Effector memory CD4-positive, alpha-beta T cell (primary cell): ENCODE measurements at places on chromosomes 4 and X.

GRCh38 chr4:6991771-6992557 is 51.2 kb upstream of the TADA2B start:
- no peak for DNase-seq

DNA sequence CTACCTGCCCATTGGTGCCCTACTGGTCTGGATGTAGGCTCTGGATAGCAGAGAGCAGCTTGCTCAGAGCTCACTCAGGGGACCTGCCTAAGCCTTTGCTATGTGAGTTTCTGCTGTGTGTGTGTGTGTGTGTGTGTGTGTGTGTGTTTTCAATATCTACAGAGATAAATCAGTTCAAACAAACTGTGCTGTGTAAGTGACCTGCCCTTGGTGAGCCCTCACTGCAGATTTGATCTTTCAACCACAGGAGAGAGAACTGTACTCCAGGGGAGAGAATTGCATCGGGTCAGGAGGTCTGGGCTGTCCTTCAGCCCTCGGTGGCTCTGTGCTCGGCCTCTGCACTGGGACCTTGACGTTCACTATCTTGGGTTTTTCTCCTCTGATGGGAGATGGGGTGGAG is 35.0 kb upstream of the CDKN2AIP start:
- DNase-seq, result no peak

GRCh38 chr4:87009095-87009648 is 74.4 kb downstream of the AFF1 start:
- no peak for DNase-seq

GRCh38 chr4:169957785-169958184 is 68.4 kb downstream of the MFAP3L start:
- no peak for DNase-seq

GRCh38 chrX:133434197-133434820 is 19.0 kb upstream of the GPC4 start:
- no peak for DNase-seq

GRCh38 chr4:52867163-52867562 is 5.0 kb downstream of the RASL11B start:
- no peak for DNase-seq

GRCh38 chr4:175946472-175947116 is 119.0 kb upstream of the WDR17 start:
- DNase-seq, result no peak

- no peak for DNase-seq
These were observed 172.6 kb downstream of the FAM47B start for GRCh38 chrX:35115205-35115604.

DNA sequence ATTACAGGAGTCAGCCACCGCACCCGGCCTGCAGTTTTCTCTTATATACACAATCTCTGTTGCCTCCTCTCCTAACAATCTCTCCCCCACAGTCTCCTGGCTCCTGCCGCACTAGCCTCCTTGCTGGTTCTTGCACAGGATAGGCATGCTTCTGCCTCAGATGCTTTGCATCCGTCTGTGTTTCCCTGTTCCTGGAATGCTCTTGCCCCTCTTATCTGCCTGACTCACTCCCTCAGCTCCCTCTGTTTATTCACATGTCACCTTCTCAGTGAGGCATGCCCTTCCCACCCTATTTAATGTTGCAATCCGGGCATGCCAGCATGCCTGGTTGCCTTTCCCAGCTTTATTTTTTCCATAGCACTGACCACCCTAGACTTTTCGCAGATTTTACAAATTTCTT is 161.9 kb downstream of the PHF8 start:
- no peak for DNase-seq

DNA sequence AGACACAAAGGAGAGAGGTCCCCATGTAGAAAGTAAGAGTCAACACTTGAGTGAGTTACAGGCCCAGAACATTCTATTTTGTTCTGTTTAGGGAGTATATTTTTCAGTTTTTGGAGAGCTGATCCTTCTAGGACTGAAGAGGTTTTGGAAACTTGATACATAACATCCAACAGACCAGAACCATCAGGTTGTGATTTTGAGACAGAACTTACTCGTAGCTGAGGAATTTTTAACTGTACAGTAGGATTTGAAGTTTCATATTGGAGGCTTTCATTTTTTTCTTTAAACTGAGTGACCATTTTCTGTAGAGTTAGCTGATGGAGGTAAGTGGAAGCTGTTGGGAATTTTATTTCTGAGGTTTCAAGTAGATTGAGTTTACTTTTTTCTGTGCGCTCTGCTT is 73.3 kb downstream of the NCAPG start:
- no peak for DNase-seq

- DNase-seq, result no peak
These were observed 3.9 kb downstream of the MAMLD1 start for GRCh38 chrX:150366951-150367545.

DNA sequence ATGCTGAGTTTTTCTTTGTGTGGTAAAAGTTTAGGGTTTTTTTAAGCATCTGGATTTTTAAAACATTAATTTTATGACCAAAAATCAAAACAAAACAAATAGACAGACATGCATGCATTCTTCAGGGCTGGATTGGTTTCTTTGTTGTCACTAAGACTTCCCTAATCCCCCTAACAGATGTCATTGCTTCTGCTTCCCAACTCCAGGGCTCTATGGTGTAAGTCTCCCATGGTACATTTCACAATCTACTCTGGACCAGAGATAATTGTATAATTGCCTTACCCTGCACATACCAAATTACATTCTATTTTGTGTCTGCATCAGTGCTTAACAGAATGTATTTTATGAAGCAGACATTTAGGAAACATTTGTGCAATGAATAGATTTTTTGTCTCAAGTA is 529.1 kb upstream of the SMIM31 start:
- no peak for DNase-seq

- DNase-seq, result no peak
These were observed 34.3 kb downstream of the MTM1 start for GRCh38 chrX:150602743-150603142.

DNA sequence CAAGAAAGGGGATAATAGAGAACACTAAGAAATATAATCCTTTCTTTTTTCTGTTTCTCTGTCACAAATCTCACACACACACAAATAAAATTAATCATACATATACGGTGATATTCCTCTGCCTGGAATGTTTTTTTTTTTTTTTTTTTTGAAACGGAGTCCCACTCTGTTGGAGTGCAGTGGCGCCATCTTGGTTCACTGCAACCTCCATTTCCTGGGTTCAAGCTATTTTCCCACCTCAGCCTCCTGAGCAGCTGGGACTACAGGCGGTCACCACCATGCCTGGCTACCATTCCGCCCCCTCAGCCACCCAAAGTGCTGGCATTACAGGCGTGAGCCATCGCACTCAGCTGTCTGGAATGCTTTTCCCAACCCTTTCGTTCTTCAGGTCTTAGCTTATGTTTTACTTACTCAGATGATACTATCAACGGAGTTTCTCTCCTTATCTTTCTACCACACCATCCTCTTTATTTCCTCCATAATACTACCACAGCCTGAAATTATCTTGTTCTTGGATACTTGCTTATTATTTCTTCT is 69.3 kb downstream of the ANKRD17 start:
- DNase-seq, result no peak

- no peak for DNase-seq
These were observed 28.3 kb upstream of the AP1S2 start for GRCh38 chrX:15882704-15883539.
